ENCODE measurements at places on chromosomes 1 and 21.

DNA sequence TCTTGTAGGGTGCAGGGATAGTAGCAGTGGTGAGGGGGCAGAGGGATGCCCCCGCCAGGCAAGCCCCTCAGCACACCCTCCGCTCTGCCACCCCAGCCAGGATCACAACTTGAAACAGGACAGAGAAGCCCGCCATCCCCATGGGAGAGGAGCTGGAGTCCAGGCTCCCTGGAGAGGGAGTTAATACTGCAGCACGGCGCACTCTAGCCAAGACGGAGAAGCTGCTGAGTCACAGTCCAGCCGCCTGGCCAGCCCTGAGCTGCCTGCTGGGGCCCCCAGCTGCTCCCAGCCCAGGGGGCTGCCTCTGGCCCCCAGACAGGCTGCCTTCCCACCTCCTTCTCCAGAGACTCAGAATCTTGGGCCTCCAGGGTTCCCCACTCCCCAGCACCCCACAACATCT lies 87.2 kb downstream of the SYT2 start:
- no peak for DNase-seq

- DNase-seq: no peak
Observed at GRCh38 chr1:153493343-153493960, 33.0 kb upstream of the S100A7 start.

DNA sequence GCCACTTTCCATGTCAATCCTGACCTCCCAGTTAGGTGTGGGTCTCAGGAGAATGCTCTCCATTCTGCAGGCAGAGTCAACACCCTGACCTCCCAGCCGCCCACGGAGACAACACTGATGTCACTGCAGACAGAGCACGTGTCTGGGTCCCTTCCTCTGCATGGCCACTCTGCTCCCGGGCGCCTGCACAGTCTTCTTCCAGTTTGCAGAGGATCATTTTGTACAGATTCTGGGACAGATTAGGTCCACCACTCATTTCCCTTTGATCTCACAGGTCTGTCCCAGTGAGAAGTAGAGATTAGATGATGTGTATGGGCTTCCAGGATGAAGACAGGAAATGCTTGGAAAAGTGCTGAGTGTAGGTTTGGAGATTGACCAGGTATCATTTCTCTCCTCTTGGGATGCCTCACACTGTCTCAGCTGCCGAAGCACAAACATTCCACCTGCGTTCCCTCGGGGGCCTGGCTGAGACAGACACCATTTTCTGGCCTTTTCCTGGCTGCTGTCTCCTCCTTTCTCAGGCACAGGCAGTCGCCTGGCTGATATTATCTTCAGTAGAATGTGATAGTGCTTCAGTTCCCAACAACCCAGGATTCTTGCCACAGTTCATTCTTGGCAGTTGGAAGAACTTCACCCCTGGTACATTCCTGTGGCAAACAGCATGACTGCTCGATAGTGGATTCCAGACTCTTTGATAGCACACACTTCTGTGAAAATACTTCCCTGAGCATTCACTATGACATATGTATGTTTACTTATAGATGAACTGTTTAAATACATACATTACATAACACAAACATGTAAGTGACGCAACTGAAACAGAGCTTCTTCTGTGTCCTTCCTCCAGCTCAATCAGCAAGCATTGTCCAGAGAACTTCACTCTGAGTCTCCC lies 7.9 kb downstream of the MYBPHL start:
- no peak for DNase-seq

DNA sequence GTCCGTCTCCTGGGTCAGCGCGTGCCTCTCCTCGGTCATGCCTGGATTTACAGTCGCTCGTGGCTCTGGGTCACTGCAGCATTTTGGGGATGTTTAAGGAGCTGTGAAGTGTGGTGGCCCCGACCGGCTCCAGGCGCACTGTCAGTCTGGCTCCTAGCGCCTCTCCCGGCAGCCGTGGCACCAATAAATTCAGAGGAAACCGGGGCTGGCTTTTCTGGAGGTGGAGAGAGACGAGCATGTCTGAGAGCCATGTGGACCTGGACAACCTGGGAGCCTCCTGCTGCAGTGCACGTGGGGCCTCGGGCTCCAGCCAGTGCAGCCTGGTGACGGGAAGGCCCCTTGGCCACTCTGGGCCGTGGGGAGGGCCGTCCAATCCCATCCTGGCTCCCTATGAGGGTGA lies 17.1 kb downstream of the PLCH2 start:
- no peak for DNase-seq

DNA sequence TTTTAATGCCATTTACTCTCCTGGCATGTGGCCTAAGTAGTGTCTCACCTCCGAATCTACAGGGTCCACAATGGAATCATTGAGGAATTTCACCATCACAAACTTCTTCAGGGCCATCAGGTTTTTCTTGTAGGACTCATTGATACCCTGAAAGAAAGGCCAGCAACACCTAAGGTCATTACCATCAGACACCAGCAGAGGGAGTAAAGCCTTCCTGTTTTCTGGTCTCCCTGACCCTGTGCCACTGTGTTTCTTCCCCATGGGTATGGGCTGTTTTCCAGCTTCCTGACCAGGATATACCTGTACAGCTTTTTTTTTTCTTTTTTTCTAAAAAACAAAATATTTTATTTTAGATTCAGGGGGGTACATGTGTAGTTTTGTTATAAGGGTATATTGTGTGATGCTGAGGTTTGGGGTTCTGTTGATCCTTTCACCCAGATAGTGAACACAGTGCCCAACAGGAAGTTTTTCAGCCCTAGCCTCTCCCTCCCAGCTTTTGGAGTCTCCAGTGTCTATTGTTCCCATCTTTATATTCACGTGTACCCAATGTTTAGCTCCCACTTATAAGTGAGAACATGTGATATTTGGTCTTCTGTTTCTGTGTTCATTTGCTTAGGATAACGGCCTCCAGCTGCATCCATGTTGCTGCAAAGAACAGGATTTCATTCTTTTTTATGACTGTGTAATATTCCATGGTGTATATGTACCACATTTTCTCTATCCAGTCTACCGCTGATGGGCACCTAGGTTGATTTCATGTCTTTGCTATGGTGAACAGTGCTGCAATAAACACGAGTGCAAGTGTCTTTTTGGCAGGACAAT lies 18.3 kb downstream of the PPT1 start:
- peak; percentile 96 for DNase-seq

DNA sequence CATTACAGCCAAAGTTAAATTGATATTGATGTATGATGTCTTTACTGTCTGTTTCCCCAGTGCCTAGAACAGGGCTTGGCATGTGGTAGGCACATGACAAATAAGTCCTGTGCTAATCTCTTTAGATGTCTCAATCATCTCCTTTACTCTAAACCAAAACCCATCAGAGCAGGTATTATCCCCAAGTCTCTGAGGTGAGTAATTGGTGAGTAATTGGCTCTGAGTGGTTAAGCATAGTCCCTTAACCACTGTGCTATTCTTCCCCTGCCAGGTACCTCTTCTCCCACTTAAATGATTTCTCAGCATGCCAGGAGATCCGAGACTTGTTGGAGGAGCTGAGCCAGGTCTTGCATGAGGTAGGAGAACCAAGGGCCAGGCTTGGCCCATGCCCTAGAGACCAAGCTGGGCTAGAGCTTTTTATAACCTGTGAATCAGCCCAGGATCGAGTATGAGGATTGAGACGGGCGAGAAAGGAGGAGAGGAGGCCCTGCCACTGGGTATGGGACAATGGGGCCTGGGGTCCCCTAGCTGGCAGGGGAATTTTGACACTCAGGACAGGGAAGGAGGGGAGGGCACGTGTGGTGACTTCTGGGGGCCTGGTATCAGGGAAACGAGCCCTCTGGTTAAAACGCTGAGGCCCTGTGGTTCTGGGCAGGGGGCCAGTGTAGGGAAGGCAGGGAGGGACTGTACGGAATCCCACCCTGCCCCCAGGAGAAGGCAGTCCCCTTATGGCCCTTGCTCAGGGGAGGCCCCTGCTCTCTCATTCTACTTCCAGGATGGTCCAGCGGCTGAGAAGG lies 4.5 kb downstream of the CNKSR1 start:
- no peak for DNase-seq

DNA sequence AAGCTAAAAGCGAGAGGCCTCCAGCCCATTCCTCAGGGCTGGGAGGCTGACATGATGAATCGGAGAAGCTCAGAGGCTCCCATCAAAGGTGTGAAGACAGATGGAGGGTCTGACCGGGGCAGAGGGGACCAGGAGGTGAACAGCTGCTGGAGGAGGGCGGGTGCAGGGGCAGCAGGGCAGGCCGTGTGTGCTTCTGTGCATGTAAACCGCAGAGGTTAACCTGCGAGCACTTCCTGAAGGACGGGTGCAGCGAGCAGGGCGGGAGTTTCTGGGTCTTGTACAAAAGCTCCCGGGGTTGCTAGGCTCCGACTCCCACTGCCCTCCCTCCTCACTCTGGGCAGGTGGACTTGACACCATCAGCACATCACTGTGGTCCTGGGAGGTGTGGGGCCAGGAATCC lies 75.2 kb downstream of the PAX7 start:
- no peak for DNase-seq

DNA sequence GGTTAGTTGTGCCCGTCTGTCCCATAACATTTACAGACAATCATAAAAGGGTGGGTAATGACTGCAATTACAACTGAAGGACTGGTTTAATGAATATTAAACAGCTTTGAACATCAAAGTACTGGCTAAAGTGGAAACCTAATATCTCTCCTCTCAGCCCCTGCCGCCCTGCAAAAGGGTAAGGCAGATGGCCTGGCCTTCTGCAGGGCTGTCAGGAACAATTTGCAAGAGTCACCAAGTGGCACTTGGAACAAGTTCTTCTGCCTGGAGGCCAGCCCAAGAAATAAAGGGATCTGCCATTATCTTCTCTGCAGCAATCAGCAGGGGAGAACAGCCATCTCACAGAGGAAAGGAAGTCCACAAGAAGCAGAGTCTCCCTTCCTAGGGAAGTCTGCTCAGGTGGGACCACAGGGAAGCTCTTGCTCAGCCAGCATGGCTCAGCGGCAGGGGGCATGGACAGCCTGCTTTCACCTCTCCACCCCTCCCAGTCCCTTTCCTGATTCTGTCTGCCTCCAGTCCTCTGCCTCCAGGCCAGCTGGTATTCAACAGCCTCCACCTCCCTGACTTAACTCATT lies 96.1 kb downstream of the TRABD2B start:
- peak; percentile 92 for DNase-seq

- peak; percentile 93 for DNase-seq
Observed at GRCh38 chr1:159817276-159818041, 9.2 kb upstream of the SLAMF8 start.

GRCh38 chr1:212794561-212795014 lies 2.9 kb downstream of the TATDN3 start:
- no peak for DNase-seq

DNA sequence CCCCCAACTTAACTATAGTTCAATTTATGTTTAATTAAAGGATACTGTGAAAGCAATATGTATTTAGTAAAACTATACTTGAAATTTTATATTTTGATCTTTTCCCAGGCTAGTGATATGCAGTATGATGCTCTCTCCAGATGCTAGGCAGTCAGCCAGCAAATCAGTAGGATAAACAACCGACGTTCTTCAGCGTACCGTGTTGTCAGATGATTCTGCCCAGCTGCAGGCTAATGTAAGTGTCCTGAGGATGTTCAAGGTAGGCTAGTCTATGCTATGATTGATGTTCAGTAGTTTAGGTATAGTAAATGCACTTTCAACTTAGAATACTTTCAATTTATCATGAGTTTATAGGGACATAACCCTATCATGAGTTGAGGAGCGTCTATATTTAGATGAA lies 762.6 kb downstream of the MRPL39 start:
- DNase-seq: no peak

Measured in NCI-H510A treated with DMSO at 0.1 percent for 48 hours (cell line).